Stimulated activated CD4-positive, alpha-beta T cell treated with anti-CD3 and anti-CD28 coated beads, Interleukin-1b, Interleukin-23, amount 100 ng/mL, for 48 hours (primary cell): ENCODE measurements at places on chromosomes 16 and 17.

- DNase-seq: no peak
These were observed 63.2 kb downstream of the CLEC19A start for GRCh38 chr16:19348578-19349315.

GRCh38 chr16:13920510-13920818 lies 510 bp downstream of the ERCC4 start:
- DNase-seq: no peak

- no peak for DNase-seq
These were observed 40.4 kb downstream of the WSCD1 start for GRCh38 chr17:6110592-6110991.

GRCh38 chr16:80047842-80048241 lies 447.3 kb upstream of the MAF start:
- no peak for DNase-seq

- no peak for DNase-seq
These were observed 19.2 kb downstream of the PTRH2 start for GRCh38 chr17:59688008-59688407.

DNA sequence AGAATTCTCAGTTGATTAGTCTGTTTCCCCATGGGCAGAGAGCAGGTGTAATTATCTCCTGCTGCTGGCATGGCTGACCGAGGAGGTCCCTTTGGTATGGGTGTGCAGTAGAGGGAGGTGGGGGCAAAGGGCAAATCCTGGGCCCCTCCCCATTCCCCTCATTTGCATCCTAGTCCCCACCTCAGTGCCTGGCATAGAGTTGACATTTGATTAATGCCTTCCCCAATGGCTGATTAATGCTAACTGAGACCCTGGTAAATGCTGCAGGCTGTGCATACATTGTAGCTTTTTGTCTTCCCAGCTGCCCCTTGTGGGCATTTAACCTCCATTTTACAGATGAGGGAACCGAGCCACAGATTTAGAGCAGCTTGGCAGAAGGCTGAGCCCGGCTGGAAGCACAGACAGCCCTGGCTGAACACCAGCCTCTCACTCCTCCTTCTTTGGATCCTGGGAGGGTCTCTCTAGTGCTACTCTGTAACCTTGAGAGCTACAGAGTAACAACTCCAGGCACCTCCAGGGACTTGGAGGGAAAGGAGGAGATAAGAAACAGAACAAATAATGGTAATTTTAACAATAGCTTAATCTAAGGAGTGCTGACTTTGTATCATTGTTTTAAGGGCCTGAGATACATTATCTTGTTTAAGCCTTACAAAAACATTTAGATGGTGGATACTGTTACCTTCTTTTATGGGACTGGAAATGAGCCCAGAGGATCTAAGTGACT lies 5.1 kb downstream of the PLCG2 start:
- no peak for DNase-seq

GRCh38 chr17:1217089-1217385 lies 37.3 kb upstream of the ABR start:
- no peak for DNase-seq

GRCh38 chr16:6016530-6017184 lies 919.1 kb upstream of the EEF2KMT start:
- no peak for DNase-seq

GRCh38 chr17:79438058-79438457 lies 172.8 kb downstream of the RBFOX3 start:
- DNase-seq: no peak

- no peak for DNase-seq
These were observed 310.9 kb upstream of the KCNJ16 start for GRCh38 chr17:69764146-69764545.

DNA sequence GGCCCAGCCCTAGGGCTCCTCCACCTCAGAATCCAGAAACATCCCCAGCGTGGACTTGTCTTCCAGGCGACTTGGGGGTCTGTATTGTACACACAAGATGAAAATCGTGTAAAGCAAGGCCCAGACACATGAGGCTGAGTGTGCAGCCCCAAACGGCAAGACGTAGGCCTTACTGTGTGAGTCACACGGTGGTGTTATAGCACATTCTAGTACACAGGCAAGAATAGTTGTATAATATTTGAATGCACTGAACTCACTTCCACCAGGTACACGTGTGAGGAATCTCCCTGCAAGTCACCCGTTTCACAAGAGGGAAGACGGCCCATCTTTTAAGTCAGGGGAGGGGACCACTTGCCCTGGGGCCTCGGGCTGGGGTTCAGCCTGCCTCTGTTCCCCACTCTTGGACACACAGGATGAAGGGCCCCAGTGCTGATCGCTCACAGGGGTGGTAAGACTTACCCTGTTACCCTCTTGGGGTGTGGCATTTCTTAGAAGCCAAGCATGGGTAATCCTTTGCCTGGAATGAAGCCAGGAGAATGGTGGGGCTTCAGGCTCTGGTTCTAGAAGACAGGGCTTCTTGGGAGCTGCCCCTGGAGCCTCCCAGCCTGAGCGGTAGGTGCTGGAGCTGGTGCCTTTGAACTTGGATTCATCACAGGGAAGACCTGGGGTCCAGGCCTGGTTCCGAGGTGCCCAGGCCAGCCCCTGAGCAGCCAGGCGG lies 71.3 kb downstream of the SREBF1 start:
- no peak for DNase-seq

- DNase-seq: no peak
These were observed 116.1 kb downstream of the C16orf95 start for GRCh38 chr16:87201052-87201451.

GRCh38 chr16:58035356-58036170 lies 10.0 kb downstream of the MMP15 start:
- no peak for DNase-seq

DNA sequence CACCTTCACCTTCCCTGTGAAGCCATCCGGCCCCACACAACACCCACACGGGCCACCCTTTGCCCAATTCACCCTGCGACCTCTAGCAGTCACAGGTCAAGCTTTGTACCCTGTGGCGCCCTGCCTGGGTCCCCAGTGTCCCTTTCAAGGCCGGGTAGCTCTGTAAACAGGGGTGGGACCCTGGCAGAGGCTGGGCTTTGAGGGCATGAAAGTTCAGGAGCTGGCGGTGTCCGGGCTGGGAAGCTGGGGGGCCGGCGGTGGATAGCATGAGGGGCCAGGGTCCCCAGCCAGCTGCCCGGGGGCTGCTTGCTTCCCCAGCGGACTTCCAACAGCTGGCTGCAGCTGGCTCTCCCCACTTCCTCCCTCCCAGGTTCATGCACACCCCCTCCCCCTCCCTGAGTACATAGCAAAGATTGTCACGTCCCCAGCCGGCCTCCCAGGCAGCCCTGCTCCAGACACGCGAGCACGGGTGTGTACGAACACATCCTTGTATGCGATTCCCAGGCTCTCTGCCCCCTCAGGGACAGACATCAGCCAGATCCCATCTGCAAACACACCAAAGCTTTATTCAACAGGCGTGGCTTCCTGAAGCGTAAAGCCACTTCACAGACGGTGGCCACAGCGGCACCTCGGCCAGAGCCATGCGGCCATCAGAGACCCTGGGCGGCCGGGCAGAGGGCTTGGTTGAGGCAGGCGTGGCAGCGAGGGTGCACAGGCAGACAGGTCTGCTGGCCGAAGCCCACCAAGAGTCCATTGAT lies 8.2 kb downstream of the NTHL1 start:
- no peak for DNase-seq

- DNase-seq: peak; percentile 51
These were observed 33.3 kb downstream of the CDRT15 start for GRCh38 chr17:14203388-14203787.

DNA sequence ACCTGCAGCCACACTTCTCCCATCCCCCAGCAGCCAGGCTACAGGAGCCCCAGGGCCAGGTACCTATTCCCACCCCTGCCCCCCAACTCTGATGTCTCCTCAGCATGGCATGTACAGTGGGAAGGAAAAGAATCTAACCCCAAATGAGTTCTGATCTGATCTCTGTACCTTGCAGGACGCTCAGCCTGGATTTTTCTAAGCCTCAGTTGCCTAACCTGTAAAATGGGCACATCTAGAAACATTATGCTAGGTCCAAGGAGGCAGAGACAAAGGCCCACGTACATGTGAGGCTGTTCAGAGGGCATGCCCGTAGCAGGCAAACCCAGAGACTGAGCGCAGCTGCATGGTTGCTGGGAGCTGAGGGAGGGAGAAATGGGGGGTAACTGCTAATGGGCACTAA lies 35.1 kb downstream of the SLC38A8 start:
- DNase-seq: no peak

DNA sequence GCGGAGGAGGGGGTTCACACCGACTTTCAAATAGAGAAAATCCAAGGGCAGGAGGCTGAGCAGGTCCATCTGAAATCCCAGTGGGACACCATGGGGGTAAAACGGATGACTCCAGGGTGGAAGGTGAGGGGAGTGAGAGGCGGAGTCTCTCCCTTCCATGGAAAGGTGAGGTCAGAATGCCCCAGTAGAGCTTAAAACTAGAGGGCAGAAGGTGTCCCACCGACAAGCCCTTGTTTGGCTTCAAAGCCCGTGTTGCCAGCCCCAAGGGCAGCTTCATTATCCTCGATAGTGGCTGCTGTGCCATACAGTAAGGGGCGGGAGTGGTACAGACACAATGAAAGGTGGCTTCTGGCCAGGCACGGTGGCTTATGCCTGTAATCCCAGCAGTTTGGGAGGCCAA lies 55.7 kb downstream of the CNGB1 start:
- no peak for DNase-seq

GRCh38 chr17:76645481-76645880 lies 1.9 kb upstream of the ST6GALNAC1 start:
- DNase-seq: no peak

DNA sequence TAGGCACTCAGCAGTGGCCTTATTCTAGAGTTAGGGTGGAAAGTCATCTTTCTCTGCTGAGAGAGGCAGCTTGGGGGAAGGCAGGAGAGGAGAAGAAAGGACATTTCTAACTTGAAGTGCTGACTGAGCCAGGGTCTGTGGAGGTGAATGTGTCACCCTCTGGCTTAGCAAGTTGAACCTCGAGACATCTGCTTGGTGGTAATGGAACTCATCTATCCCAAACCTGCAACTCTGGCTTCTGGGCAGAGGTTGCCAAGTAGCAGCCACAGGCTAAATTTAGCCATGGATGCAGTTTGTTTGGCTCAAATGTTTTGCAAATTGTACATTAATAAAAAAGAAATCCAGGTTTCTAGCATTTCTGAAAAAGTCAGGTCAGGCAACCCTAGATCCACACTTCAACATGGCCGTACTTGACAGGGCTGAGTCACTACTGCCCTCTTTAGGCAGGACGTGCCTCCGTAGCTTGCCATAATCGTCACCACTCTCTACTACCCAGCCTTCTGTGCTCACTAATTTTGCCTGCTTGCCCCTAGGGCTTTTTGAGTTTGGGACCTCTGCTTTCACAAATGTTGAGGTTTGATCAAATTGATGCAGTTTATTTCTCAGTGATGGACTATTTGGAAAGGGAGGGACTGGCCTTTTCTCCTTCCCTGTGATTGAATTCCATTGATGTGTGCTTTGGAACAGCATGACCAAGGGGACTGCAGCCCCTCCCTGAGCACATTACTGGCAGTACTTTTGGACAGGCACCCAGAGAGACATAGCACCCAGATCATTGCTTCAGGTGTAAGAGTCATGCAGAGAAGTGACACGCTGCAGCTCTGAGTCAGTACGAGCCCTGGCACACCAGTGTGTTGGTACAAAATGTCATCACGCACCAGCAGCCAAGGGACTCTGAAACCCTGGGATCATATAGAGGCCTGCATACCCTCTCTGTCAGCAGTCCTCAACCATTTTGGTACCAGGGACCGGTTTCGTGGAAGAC lies 5.2 kb downstream of the CDH13 start:
- no peak for DNase-seq

GRCh38 chr17:15951368-15952047 lies 6.6 kb downstream of the ADORA2B start:
- no peak for DNase-seq

DNA sequence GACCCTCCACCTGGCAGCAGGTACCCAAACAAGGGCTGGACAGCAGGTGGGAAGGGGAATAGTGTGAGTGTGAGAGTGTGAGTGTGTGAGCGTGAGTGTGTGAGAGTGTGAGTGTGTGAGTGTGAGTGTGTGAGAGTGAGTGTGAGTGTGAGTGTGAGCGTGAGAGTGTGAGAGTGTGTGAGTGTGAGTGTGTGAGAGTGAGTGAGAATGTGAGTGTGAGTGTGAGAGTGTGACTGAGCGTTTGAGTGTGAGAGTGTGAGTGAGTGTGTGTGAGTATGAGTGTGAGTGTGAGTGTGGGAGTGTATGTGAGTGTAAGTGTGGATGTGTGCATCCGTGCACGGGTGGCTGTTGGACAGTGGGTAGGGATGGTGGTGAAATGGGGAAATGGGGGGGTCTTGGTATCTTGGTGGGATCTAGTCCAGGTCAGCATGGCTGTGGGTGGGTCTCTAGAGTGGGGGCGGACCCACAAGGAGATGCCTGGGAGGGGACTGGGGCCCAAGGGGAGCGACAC lies 408 bp downstream of the ADGRG1 start:
- no peak for DNase-seq

DNA sequence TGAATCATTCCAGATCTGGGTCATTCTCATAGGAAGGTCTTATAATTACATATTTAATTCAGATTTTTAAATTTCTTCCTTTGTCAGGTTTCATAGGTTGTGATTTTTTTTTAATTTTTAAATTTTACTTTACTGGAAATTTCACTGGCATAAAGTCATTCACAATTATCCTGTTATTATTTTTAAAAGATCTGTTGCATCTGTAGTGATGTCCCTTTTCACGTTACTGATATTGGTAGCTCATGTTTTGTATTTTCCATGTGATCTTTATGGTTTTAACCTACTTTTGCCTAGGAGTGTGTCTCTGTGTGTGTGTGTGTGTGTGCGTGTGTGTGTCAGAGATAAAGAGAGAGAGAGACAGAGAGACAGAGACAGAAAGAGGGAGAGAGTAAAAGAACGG lies 216.6 kb upstream of the KCNJ16 start:
- no peak for DNase-seq

GRCh38 chr17:83154311-83155127 lies 75.1 kb downstream of the METRNL start:
- no peak for DNase-seq

- DNase-seq: no peak
These were observed 31.1 kb downstream of the SLFN11 start for GRCh38 chr17:35342276-35342675.

DNA sequence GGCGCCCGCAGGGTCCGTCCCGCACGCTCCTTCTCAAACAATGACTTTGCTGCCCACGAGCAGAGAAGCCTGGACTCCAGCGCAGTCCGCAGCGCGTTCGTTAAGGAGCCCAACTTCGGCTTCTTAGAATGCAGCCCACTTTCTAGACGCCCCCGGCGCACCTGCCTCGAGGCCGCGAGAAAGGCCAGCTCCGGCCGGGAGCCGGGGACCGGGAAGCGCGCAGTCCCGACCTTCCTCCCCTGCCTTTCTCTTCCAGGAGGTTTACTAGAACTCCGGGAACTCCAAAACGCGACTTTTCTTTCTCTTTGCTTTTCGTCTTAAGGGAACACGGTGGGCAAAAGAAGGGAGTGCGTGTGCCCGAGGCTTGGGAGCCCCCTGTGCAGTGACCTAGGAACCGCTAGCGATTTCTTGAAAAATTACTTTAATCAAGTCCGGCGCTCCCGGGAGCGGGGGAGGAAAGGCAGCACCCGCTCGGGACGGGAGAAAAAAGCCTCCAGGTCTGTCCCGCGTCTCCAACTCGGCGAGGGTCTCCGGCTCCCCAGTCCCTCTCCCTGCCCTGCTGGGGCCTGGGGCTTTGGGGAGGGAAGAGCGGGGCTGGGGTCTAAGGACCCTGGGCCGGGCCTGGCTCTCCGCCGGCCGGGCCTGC lies 2.6 kb downstream of the HNF1B start:
- DNase-seq: no peak
